Left cardiac atrium (tissue), 4 donors: ENCODE measurements at places on chromosomes 1 and 21.

DNA sequence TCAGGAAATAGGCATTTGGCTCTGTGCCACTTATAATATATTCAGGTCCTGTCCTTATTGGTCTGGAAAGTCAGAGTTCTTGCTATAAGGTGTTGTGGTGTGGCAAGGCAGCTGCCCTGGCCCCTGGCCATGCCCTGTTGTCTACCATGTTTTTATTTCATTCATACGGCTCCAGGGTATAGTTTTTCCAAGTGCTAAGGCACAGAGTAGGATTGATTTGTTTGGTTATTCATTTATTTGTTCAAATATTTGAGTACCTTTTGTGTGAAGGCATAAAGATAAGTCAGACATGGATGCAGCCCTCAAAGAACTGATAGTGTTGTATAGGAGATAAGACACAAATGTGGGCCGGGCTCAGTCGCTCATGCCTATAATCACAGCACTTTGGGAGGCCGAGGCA, 10.1 kb downstream of the ZBTB8B start:
- DNase-seq: no peak

GRCh38 chr21:44401386-44402160, 48.2 kb downstream of the TRPM2 start:
- no peak for DNase-seq

DNA sequence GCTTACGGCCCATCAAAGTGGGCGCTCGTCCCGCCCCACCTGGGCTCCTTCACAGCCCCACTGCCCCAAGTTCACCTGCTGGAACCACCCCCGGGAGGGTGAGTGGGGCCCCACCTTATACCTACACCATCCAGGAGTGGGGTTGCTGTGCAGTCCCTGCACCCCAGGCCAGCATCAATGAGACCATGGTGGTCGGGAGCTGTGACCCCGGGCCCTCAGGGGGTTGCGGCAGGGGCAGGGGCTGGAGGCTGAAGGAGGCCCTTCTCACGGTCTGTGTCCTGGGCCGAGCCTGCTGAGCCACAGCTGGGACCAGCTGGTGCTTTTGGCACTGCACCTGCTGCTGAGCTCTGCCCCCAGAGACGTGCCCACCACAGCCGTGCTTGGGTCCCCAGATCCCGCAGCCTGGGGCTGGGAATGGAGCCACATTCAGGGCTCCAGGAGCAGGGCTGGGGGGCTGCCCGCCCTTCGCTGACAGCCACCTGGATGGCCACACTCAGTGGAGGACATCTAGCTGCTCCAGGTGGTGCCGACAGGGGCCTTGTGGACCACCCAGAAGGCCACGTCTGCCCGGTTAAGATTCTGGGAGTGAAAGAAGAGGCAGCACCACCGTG, 17.4 kb downstream of the ACTRT2 start:
- no peak for DNase-seq

- DNase-seq: peak; percentile 85
Measured at GRCh38 chr1:2414297-2414958, 2.1 kb upstream of the PEX10 start.

GRCh38 chr1:188089461-188089860, 1260.7 kb downstream of the PLA2G4A start:
- no peak for DNase-seq
